ENCODE measurements at places on chromosomes 7 and 10. TPM values are rescaled to one million over a fixed set of nuclear protein-coding genes. Genes with fewer than 3 reads are reported as not detected.

- no peak for DNase-seq
Measured at GRCh38 chr7:23100697-23101096, 4.9 kb upstream of the KLHL7 start.

- no peak for DNase-seq
Measured at GRCh38 chr7:6385110-6385781, 62.5 kb downstream of the DAGLB start.

The VAX1 gene
- total RNA-seq, result not detected

GRCh38 chr10:71739358-71739900 is 19.9 kb upstream of the C10orf105 start:
- DNase-seq, result no peak

The TMEM254 gene
- 10.7 TPM for total RNA-seq

The PLCE1 gene
- total RNA-seq, result 28.3 TPM
